ENCODE measurements at places on chromosomes 5 and 9.

GRCh38 chr9:116423149-116423548 is 264.0 kb upstream of the TRIM32 start:
- no peak for DNase-seq

- DNase-seq, result no peak
Observed at GRCh38 chr5:73136055-73136562, 15.7 kb downstream of the TMEM171 start.

DNA sequence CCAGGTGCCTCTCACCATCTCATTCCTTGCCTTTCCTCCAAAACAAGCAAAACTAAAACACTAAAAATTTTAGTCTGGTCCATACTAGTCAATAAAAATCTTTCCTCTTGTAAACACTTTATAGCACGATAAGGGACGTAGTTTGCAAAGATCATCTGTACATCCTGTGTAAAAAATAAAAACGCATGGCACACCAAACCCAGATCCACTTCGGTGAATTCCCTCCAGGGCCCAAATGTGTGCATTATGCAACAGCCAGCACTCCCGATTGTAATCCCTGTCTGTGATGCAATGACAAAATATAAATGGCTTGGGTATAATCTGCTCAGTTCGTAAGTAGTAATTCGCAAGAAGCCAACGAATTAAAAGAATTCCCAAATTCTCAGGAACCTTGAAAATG is 1.4 kb downstream of the FAM169A start:
- DNase-seq, result no peak

DNA sequence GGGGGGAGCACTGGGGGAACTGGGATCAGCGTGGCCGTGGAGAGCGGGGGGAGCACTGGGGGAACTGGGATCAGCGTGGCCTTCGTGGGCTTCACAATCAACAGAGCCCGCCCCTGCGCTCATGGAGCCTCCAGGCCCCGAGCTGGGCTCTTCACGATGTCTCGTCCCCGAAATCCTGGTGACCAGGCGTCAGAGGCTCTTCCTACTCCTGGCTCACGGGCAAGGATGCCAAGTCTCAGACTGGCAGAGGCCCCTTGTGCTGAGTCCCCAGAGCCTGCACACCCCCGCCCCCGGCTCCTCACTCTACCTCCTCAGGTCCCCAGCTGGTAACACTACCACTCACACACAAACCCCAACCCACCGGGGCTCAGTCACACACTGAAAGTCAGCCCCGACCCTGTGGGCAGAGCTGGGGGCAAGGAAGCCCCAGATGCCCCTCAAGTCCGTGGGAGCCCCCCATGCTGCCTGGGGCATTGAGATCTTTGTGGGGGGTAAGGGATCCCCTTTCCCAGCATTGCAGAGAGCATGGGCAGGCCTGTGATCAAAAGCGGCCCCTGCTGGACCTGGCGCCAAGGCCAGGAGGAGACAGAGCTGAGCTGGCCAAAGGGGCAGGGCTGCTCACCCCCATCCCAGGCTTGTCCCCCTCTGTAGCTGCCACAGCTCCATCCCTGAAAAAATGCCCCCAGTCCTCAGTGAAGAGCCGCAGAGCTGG is 26.7 kb downstream of the LHX3 start:
- no peak for DNase-seq

DNA sequence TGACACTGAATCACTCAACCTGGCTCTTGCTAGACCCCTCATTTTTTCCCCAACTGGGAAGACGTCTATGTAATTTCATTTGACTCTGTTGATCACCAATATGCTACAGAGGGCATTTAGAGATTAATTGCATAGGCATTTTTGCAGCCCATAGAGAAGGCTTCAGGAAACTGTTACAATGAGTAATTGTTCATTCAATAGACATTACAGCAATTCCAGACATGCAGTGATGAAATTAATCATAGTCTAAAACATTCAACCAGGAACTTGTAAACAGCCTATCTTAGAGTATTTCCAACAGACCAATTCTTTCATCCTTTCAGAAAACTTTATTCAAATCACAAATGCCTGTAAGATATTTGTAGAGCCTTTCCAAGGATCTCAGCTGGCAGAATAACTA is 122.3 kb downstream of the MARCHF11 start:
- DNase-seq, result no peak

GRCh38 chr5:10279328-10279727 is 28.4 kb downstream of the CMBL start:
- DNase-seq, result no peak

DNA sequence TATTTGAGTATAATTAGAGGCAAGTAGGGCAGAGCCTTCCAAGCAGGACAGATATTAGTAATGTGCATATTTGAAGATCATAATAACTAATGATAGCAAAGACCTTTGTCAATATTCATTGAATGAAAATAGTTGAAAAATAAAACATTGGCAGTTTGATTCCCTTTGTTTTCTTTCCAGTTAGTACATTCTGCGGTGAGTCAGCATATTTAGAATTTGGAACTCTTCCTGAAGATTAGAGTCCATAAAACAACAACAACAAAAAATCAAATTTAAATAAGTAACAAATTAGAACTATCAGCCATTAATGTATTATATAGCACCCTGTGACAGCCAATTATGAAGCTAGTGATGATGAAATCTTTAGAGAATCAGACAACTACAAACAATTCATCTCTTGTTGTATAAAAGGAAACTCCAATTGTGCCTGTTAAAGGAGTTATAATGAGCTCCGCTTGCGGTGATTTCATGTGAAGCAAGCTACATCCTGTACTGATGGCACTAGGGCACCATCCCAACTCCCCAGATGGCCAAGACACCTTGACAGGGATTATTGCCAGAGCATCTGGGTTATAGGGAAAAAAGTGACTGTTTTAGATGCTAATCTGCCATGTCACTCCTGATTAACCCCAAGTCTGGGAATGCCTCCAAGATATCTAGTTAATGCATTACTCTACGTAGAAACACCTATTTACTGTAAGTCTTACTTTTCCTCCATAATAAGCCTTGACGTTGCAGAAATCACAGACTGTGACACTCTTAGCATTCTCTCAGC is 6.8 kb downstream of the IFNA8 start:
- no peak for DNase-seq

GRCh38 chr5:107477492-107477891 is 193.2 kb downstream of the EFNA5 start:
- no peak for DNase-seq

DNA sequence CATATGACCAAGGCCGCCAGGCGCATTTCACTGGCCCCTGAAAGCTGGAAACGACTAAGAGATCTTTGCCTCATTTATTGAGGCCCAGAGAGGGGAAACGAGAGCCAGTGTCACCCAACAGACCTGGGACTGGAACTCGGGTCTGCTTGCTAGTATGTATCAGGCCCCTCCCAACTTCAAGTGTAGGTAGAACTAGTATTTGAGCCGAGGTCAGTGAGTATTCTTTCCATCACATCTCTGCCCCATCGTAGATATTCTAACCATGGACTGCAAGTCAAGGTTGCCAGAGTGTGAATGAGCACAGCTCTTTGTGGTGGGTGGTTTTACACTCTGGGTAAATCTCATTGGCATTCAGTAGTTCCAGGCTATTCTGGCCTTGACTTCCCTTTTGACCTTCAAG is 42.2 kb downstream of the GPR107 start:
- no peak for DNase-seq

GRCh38 chr5:174418809-174419539 is 305.4 kb upstream of the MSX2 start:
- no peak for DNase-seq

GRCh38 chr9:89996773-89997172 is 392.0 kb downstream of the GADD45G start:
- no peak for DNase-seq

DNA sequence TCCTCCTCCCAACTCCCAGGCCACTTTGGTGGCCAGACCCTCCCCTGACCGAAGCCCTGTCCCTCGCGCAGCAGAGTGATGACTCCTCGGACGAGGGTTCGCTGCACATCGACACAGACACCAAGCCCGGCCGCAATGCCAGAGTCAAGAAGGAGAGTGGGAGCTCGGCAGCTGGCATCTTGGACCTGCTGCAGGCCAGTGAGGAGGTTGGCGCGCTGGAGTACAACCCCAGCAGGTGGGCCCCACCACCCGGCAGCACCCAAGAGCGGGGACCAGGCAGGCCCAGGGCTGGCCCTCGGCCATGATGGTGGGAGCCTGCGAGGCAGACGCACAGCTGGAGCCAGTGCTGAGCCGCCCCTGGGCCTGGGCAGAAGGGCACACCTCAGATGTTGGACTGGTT is 90.6 kb downstream of the PHF2 start:
- DNase-seq, result no peak

- no peak for DNase-seq
Observed at GRCh38 chr5:3026099-3026498, 274.6 kb upstream of the IRX2 start.

DNA sequence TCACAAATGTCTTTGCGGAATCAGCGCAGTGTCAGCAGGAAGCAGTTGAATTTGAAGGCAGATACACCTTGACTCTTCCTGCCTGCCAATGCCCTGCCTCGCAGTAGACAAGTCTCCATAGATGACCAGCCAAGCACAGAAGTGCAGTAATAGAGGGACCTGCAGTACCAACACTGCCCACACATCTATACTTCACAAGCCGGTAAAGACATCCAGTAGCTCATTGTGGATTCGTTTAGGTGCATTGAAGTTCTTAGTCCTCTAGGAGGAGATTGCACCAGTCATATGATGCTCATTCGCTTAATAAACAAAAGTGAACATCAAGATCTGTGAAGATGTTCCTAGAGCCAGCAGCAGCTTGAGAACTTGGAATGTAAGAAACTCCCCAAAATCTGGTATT is 7.1 kb upstream of the IFNA2 start:
- peak; percentile 25 for DNase-seq

GRCh38 chr5:167104351-167104750 is 1187.1 kb upstream of the WWC1 start:
- peak; percentile 16 for DNase-seq

- no peak for DNase-seq
Observed at GRCh38 chr5:177358370-177358819, 671 bp downstream of the RGS14 start.

DNA sequence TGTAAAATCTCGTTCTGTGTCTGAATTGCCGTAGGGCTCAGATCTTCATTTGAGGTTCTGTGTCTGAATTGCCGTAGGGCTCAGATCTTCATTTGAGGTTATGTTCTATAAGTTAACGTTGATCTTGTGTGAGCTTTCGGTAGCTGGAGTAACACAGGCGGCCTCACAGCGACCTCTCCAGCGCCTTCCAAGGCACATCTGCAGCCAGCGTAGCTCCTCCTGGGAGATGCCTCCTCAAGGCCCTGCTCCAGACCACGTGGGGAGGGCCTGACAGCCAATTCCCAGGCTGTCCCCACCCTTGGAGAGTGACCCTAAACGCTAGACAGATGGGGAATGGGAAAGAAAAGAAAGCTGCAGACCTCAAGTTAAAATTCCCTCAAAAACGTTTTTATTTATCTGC is 8.7 kb upstream of the AHRR start:
- no peak for DNase-seq

- no peak for DNase-seq
Observed at GRCh38 chr9:82895822-82896110, 167.2 kb downstream of the RASEF start.

- no peak for DNase-seq
Observed at GRCh38 chr5:151174612-151175101, 17.1 kb upstream of the ANXA6 start.

- DNase-seq, result no peak
Observed at GRCh38 chr9:110078604-110079003, 129.4 kb downstream of the C9orf152 start.

DNA sequence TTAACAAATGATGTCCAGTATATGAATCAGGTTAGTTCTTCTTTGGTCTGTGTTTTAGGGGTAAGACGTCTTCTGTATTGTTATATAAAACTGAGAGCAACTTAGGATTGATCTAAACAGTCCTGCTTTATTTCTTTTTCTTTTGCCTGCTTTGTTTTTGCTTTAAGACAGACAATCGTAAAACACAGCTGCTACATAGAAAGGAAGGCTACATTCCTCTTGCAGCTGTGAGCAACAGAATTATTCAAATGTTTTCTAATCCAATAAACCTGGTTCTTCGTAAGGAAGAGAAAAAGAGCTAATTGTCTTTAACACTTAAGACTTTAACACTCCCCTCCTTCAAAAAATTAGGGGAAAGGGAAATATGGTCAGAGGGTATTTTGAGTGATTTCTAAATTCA is 14.6 kb downstream of the FGF1 start:
- DNase-seq, result no peak
